H7 (cell line): ENCODE measurements at places on chromosomes 7 and 10. TPM values are rescaled to one million over a fixed set of nuclear protein-coding genes. Genes with fewer than 3 reads are reported as not detected.

FAM25A gene
- not detected in 2 replicates for total RNA-seq

RGS10 gene
- 7.2 and 12.3 TPM in 2 replicates for total RNA-seq

HOXA1 gene
- total RNA-seq = 0.10 TPM in 1 of 2 replicates, not detected in the other

DNA sequence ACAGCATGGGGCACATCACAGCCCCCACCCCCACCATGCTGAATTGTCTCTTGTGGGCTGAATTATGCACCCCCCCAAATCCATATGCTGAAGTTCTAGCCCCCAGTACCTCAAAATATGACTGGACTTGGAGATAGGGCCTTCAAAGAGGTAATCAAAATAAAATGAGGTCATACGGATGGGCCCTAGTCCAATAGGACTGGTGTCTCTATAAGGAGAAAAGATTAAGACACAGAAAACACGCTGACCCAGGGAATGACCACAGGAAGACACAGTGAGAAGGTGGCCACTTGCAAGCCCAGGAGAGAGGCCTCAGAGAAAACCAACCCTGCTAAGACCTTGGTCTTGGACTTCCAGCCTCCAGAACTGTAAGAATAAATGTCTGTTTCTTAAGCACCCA is 106.4 kb upstream of the ARID5B start:
- no peak for DNase-seq

DNA sequence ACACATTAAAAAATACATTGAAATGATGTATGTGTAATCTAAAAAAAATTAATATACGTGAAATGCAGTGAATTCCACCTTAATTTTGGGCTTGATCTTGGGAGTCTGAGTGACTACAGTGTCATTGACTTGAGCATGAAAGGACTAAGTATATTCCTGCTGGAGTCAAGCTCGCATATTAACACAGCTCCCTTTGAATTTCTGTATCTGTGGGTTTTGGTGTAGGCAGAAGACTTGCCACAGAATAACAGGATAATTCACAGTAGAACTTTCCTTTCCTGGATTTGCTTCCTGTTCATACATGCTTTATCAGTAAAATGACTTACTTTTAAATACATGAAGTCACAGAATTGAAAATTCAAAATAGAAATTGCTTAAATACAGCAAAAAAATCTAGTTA is 55.3 kb downstream of the PPP1R9A start:
- DNase-seq = no peak

GRCh38 chr10:35570397-35570796 is 34.7 kb upstream of the GJD4 start:
- DNase-seq = no peak

- DNase-seq = no peak
These were observed 80.4 kb downstream of the CHST15 start for GRCh38 chr10:124012991-124013390.

DNA sequence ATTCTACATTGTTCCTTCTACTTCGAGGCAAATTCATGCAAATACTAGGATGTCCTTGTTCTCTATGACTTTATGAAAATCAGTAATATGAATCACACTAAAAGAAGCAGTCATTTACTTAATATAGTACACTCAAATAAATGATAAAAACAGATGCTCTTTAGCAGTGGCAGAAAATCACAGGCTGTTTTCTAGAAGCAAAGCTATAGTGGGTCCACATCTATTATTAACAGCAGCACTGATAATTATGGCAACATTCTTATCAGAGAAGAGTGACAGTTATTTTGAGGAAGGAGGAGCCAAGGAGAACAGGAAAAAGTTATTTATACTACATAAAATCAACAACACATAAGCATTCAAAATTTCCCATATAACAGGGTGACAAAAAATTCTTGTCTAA is 16.5 kb downstream of the KIF5B start:
- DNase-seq = no peak

DNA sequence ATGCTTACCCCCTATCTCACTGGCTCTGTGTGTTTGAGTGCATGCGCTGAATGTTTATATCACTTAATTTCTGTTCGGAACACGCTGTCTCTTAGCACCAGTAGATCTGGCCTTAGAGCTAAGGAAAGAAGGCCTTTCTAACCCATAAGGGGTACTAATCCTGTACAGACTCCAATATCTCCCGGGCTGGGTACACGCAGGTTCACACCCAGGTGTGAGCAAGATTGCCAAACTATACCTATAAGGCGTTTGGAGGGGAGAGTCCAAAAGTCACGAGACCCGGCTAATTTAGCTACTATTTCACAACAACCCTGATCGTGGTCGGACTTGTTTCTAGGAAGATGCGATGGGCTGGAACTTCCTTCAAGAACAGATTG is 727 bp upstream of the PDSS1 start:
- no peak for DNase-seq

GRCh38 chr7:20284003-20284770 is 46.5 kb upstream of the ITGB8 start:
- DNase-seq = no peak

GRCh38 chr10:10778959-10779358 is 238.7 kb upstream of the CELF2 start:
- DNase-seq = no peak

DNA sequence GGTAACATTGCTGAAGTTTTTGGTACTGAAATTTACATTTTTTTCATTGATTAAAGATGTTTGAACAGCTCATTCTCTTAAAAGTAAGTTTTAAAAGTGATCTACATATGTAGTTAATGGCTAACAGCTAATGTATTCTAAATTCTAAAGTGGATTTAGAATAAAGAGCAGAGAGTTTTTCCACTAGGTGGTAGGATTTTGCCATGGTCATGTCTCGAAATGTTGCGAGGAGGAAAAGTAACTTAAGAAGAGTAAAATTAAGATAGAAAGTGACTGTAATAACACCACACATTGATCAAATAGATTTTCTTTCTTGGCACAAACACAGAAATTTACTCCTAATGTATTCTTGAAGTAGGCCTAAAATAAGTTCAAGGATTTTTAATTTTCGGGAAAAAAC is 19.8 kb downstream of the LSMEM1 start:
- no peak for DNase-seq
